NCI-H510A (cell line): ENCODE measurements at places on chromosomes 3 and 15.

GRCh38 chr3:69781593-69781992 is 42.3 kb downstream of the MITF start:
- no peak for DNase-seq

GRCh38 chr15:89984001-89984400 is 17.1 kb upstream of the ZNF710 start:
- no peak for DNase-seq

DNA sequence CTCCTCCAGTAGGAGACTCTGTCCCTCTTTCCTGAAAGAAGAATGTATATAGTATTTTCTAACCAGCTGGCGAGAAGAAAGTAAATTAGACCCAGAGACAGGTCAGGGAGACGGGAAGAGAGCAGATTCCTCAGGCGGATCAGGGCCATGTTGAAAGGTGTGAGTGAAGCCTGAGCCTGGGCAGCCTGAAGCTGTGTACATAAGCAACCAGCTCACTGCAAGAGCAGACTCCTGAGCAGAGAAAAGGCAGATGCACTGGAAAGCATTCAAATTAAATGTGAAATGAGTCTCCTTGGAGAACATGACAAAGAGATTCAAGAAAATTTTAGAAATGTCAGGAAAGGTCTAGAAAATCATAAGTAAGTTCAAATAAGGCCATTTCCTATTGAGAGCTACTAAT is 165.8 kb downstream of the GOLIM4 start:
- peak; percentile 7 for DNase-seq

- no peak for DNase-seq
Measured at GRCh38 chr3:107983247-107983646, 107.6 kb downstream of the CD47 start.

- no peak for DNase-seq
Measured at GRCh38 chr3:142029791-142030190, 119.6 kb downstream of the TFDP2 start.

GRCh38 chr3:53422954-53423698 is 71.3 kb upstream of the CACNA1D start:
- no peak for DNase-seq
